IMR-90 (cell line): ENCODE measurements at places on chromosomes 1 and 21. TPM values are rescaled to one million over a fixed set of nuclear protein-coding genes. Genes with fewer than 3 reads are reported as not detected.

Gene AUNIP
- 3.9 and 5.0 TPM in 2 replicates for total RNA-seq

- no peak for DNase-seq
Measured at GRCh38 chr1:32470991-32471694, 6.3 kb downstream of the ZBTB8B start.

DNA sequence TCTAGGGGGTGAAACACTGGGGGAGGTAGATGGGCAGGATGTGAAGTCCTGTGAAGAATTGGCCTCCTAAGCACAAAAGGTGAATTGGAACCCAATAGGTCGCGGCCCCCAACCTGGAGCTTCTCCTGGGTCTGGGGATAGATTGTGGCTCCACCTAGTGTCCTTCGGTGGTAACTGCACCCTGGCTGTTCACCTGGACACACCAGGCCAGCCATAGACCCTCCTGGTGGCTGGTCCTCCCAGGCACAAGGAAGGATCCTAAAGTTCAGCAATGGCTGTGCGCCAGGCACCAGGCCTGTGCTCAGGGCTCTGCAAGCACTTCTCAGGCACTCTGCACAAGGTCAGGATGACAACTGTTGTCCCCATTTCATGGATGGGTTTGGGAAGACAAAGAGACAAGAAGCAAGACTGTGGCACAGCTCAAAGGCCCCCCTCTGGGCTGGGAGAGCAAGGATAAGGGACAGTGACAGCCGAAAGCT lies 13.5 kb downstream of the ESPN start:
- DNase-seq, result peak; percentile 33

- DNase-seq, result no peak
Measured at GRCh38 chr1:157517016-157517415, 35.3 kb downstream of the FCRL5 start.

DNA sequence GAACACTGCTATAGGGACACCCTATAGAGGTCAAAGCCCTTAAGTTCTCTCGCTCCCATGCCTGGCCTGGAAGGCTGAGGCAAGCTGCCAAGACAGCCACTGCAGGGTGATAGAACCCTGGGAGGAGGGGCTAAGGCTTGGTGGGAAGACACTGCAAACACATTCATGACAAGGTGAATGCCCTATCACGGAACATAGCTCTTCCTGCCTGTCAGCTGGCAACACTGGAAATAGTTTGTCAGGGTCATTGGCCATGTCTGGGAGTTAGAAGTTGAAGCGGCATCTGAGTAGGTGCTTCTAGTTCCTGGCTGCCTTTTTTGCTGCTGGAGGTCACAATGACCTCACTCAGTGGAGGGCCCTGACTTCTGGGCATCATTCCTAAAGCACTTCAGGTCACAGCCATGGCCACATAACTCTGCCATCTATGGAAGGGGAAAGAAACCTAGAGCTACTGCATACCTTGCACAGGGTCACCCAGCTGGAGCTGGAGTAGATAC lies 4.2 kb downstream of the FABP3 start:
- no peak for DNase-seq

DNA sequence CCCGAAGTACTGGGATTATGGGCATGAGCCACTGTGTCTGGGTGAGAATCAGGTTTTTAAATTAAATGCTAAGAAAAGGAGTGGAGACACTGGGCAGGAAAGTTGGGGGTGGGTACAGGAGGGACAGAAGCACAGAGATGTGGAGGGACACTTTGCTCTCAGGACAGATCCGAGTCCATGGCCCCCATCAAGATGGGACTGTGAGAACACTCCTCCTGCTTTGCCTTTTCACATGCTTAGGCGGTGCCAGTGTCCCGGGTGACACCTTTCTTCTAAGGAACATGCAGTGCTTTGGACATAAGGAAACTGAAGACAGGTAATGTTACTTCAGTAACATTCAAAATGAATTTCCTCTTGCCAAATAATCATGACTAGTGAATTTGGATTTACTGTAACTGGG lies 16.7 kb downstream of the SLC25A33 start:
- no peak for DNase-seq

- DNase-seq, result no peak
Measured at GRCh38 chr1:228369608-228370438, 36.8 kb downstream of the TRIM11 start.

DNA sequence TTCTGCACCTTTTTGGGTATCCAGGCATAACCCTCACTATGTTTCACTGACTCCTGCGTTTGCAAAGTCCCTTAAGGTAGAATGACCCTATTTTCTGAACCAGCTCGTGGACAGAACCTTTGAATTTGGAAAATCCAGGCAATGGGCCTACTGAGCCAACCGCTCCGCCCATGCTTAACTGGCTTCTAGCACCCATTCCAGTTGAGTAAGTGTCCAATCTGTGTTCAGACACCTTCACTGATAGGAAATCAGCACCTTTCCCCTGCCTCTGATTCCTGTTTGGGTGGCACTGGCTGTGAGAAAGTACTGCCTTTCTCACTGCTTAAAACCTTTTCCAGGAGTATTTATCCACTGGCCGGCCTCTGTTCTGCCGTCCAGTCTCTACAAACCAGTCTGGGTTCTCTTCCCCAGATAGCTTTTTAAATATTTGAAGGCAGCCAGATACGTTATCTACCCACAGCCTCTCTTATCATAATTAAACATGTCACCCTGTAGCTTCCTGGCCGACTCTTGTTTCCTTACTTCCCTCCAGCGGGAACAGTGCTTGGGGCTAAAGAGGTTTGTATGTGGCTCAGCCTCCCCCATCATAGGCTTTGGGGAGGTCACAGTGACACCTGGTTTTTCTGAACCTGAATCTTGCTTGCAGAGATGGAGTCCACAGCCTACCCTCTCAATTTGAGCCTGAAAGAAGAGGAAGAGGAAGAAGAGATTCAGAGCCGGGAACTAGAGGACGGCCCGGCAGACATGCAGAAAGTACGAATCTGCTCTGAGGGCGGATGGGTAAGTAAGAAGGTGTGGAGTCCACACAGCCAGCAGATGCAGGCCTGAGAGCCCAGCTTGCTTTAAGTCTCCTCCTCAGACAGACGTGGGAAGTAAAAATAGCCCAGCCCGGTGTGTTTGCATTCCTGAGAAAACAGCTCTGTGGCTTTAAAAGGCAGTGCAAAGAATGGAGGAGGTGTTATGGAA lies 1.3 kb downstream of the POGK start:
- peak; percentile 46 for DNase-seq

GRCh38 chr1:87143413-87144135 lies 185.1 kb upstream of the LMO4 start:
- DNase-seq, result no peak

DNA sequence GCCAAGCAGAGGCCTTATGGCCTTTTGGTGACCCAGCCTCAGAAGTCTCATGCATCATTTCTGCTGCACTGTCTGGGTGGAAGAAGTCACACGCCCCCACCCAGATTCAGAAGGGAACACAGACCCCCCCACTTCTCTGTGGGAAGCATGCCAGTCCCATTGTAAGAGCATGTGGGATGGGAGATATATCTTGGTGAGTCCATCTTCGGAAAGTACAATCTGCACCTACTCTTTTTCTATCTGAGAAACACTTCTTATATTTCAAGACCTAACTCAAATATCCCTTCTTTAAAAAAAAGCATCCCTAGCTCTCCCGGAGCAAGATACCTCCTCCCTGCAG lies 159.6 kb upstream of the FGGY start:
- DNase-seq, result no peak

DNA sequence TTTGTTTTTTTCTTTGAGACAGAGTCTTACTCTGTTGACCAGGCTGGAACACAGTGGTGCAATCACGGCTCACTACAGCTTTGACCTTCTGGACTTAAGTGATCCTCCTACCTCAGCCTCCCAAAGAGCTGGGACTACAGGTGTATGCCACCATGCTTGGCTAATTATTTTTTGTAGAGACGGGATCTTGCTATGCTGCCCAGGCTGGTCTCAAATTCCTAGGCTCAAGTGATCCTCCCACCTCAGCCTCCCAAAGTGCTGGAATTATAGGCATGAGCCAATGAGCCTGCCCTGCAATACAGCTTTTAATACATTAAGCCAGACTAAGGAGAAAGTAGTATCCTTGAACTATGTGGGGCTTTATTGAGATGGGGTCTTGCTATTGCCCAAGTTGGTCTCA lies 16.6 kb upstream of the EXOSC10 start:
- DNase-seq, result no peak
